HS-27A (cell line): ENCODE measurements at places on chromosomes 13 and 19.

DNA sequence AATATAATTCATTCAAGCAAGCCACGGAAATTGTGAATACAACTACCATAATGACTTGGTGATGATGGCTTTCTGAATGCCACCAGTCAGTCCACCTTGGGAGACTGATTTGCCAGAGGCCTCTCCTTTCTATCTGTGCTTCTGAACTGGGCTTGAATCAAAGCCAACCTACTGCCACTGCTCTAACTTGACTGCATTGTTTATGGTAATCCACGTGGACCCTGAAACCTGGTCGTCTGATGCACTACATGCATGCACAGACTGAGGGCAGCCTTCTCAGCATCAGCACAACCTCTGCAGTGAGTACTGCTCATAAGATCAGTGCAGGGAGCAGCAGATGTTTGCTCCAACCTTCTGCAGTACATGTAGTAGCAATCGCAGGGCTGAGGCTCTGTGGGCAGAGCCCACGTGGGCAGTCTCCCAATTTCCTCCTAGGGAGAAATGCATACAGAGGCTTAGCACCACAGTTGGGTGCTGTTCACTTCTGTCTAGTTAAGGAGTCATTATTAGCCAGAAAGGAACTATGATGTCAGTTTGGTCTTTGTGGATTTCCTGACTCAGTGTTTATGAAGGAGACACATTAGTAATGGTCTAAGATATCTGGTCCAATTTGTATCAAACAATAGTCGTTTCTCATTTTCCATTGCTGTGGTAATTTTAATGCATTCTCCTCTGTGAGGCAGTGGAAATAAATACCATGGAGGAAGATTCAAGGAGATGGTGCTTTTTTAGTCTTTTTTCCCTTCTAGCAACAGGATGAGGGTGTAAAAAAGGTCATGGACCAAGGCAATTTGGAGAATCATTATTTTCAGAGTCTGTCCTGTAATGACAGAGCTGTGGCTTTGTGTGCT, 82.5 kb downstream of the AKAP11 start:
- no peak for DNase-seq

- DNase-seq: no peak
These were observed 34.3 kb upstream of the SHKBP1 start for GRCh38 chr19:40542202-40542859.

DNA sequence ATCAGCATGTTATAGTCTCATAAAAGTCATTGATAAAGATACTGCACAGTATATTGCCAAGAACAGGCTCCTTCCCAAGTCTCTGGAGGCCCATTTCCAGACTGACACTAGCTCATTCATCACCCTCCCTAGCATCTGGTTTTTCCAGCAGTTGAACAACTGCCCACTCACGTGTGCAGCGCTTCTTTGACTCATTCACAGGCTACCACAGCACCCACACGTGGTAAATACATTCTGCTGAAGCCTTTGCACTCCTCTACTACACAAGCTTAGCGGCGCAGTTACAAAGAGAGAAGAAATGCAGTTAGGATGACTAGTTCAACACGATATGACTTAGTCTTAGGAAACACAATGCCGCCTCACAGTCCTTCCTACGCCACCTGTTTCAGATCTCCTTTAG, 87.7 kb downstream of the DOCK9 start:
- DNase-seq: no peak

- no peak for DNase-seq
These were observed 73.4 kb downstream of the RYR1 start for GRCh38 chr19:38506723-38507550.

- DNase-seq: no peak
These were observed 5.8 kb upstream of the DAPK3 start for GRCh38 chr19:3976495-3977241.

- DNase-seq: no peak
These were observed 10.5 kb downstream of the MYO9B start for GRCh38 chr19:17086120-17086519.

DNA sequence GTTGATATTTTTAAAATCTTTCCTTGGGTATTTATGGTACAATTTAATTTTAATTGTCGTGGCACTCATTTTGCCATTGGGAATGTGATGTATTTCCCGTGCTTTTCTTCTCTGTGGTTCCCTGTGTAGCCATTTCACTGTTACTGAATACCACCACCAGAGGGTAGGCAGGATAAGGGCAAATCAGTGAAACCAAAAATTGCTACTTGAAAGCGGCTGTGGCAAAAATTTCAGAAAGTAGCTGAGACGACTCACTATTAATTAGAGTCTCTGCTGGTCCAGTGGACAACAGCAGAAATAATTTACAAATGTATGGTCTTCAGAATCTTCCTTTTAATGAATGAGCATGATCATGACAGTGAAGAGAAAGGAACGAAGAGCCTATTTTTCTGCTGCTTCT, 34.4 kb upstream of the MIR17HG start:
- no peak for DNase-seq

DNA sequence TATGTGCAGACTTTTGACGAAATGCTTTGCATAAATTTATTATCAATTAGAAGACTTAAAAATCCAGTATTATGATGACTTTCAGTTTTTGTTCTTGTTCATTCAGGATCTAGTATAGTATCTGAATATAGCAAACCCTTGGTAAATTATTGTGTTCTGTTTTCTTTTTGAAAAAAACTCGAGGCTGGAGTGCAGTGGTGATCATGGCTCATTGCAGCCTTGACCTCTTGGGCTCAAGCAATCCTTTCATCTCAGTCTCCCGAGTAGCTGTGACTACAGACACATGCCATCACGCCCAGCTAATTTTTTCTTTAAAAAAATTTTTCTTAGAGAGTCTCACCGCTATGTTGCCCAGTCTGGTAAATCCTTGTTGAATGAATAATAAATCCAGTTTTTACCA, 4.6 kb downstream of the FARP1 start:
- DNase-seq: no peak

- no peak for DNase-seq
These were observed 199.3 kb upstream of the UBL3 start for GRCh38 chr13:30049692-30050091.

GRCh38 chr13:36074659-36075058, 56.5 kb downstream of the DCLK1 start:
- DNase-seq: no peak

- DNase-seq: no peak
These were observed 19.9 kb upstream of the TINCR start for GRCh38 chr19:5587661-5588060.

GRCh38 chr13:48155848-48156247, 60.9 kb upstream of the MED4 start:
- DNase-seq: no peak

DNA sequence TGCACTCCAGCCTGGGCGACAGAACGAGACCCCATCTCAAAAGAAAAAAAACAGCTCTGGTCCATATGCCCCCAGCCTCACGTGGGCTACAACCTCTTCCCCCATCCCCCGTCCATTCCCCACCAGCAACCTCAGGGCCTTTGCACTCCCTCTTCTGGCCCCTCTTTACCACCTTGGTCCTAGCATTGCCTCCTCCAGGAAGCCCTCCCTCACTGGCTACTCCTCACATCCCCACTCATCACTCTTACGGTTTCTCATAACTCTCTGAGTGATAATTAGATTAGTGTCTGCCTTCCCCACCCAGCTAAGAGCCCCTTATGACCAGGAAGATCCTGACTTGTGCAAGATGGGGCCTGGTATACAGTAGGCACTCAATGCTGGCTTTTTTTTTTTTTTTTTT, 30.8 kb downstream of the IL12RB1 start:
- DNase-seq: no peak

DNA sequence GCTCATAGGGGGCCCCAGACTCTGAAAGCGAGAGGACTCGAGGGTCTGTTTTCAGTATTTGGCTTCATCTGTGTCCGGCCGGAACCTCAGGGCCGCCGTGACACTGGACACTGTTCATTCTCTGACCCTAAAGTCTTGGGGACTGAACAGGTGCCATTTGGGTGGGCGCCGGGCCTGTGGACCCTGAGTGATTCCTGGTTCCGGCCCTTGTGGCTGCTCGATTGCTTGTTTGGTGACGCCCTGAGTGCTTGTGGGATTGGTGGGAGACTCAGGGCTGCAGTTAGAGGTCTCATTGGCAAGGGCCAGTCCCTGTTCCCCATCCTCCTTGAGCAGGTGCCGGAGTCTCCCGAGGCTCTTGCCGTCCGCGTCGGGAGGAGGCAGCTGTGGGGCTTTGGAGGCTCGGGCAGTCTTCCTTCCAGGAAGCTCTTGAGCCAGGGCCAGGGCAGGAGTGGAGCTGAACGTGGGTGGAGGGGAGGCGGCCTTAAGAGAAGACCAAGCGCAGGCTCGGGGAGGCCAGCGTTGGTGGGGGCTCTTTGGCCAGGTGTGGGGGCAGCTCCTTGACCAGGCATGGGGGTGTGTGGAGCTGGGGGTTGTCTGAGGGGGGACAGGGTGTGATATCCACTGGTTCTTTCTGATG, 4.7 kb downstream of the PTBP1 start:
- DNase-seq: no peak

DNA sequence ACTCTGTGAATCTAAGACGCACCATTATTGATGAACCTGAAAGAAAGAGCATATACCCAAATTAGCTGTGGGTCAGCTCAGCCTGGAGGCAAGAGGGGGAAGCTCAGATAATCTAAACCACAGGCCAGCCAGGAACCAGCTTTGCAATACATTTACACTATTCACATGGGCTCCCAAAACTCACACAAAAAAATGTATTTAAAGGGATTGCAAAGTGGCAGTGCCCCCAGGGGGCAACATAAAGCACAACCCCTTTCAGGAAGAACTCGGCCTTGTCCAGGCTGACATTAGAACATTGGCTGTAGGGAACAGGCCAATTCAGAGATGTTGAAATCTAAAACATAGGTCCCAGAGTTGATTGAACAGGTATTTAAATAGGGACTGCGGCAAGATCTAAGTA, 3.2 kb upstream of the PROZ start:
- DNase-seq: no peak

GRCh38 chr19:1482361-1483130, 3.5 kb upstream of the C19orf25 start:
- no peak for DNase-seq

GRCh38 chr13:44905556-44905955, 83.7 kb downstream of the NUFIP1 start:
- DNase-seq: no peak

- DNase-seq: no peak
These were observed 601 bp upstream of the ZNF749 start for GRCh38 chr19:57434386-57435061.

GRCh38 chr13:65966991-65967451, 1263.1 kb downstream of the PCDH9 start:
- DNase-seq: peak; percentile 19

GRCh38 chr19:17180997-17181702, 34.0 kb upstream of the USE1 start:
- DNase-seq: no peak

DNA sequence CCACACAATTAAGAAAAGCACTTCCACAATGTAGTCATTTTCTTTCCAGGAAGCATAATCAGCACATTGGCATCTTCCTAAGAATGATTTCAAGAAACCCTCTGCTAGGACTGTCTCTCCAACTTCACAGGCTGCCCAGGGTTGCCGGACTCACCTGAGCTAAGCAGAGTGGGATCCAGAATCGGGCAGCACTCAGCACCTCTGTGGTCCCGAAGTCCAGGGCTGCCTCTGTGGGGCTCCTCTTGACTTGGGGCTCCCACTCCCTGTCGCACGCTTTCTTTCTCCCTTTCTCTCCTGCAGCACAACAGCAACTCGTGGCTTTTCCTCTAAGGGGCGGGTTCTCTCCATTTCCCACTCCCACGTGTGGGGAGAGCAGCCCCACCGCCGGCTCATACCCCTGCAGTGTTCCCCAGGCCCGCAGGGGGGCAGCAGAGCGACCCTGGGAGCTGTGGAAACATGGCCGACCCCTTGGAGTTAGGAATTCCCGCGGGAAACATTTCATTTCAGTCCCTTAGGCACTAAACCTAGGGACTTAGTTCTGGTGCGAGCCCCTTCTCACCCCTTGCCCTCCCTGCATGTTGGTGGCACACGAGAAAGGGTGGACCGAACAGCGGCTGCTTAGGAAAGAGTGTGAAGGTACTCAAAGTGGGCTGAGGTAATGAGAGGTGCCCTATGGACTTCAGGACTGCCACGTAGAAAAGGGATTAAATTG, at the start of gene TMEM272:
TMEM272 (minus strand) TSS at position 316 of the 712 bp plus-strand sequence. CDS start 6,647 bp downstream, outside the sequence.
- peak; percentile 15 for DNase-seq
